ENCODE measurements at places on chromosomes 5 and 9. TPM values are rescaled to one million over a fixed set of nuclear protein-coding genes. Genes with fewer than 3 reads are reported as not detected.

GRCh38 chr9:15136646-15137045, 170.4 kb downstream of the TTC39B start:
- no peak overlapping the region for H3K27ac ChIP-seq
- no peak overlapping the region for H3K4me3 ChIP-seq
- DNase-seq, result no peak
- H3K4me1 ChIP-seq, result no peaks in the 10 kb centered on the region

DNA sequence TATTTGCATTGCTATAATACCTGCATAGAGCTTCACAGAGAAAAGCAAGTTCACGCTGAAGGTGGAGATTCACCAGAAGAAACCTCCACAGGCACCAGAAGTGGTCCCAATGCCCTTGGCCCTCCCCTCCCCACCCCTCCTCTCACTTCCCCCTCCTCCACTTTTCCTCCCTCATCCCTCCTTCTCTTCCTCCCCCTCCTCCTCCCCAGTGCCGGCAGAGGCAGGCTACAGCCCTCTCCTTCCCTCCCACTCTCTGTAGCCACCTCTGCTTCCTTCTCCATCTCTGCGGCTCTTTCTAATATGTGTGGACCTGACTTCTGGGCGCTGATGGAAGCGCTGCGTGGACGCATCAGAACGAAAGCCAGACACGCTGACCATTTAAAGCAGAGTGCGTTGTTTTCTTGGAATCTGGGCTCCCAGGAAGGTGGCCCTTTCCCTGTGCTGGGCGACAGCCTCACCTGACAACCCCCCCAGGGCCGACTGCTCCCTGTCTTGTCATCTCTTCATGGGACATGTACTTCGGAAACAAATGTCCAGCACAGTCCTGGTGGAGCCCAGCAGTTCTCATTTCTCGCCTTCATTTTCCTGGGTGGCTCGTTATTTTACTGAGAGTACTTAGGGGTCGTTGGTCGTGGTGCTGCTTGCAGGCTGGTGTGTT, 29.5 kb downstream of the NDUFS6 start:
- H3K27ac ChIP-seq, result no peak overlapping the region
- H3K4me1 ChIP-seq, result peaks cover 15% of the 10 kb centered on the region
- no peaks in the 10 kb centered on the region for H3K36me3 ChIP-seq
- H3K4me3 ChIP-seq, result no peak overlapping the region
- no peaks in the 10 kb centered on the region for H3K27me3 ChIP-seq

GRCh38 chr9:21709464-21710058, 92.9 kb upstream of the MTAP start:
- H3K27me3 ChIP-seq, result no peaks in the 10 kb centered on the region
- H3K4me3 ChIP-seq, result no peak overlapping the region
- H3K36me3 ChIP-seq, result no peaks in the 10 kb centered on the region
- peak; percentile 79 for DNase-seq

DNA sequence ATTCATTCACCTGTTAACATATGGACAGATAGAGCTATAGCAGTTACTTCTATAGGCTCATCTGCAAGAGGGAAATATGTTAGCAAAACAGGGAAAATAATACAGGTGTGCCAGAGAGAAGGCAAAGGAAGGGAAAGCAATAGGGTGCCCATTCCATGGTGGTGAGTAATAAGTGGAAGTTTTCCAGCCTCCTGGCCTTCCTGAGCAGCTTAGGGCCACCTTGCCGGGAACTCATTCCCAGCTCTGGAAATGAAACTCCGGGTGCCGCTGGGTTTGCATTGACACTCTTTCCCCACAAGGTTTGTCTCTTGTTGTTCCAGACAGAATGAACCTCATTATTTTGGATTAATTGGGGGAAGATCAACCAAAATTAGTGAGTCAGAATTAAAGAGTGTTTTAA, 58.4 kb downstream of the SLC1A3 start:
- no peak overlapping the region for H3K27ac ChIP-seq
- no peak for DNase-seq
- no peaks in the 10 kb centered on the region for H3K36me3 ChIP-seq

DNA sequence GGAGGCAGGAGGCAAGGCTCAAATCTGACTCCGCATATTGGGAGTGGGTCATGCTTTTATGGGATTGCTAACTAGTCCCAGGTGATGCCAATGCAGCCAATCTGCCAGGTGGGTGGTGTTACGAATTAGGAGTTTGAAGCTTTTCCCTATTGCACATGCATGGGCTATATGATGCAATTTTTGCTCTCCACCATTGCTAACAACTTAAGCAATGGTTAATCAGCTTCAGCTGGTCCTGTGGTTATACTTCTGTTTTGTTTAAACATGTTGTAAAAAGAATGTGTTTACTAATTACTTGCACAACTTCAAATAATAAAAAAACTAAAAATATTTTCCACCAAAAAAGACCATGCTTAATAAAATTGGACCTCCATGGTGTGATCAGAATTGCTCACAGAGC, 55.7 kb downstream of the SHC3 start:
- H3K27ac ChIP-seq, result no peak overlapping the region
- no peak for DNase-seq
- H3K27me3 ChIP-seq, result no peaks in the 10 kb centered on the region
- no peak overlapping the region for H3K4me3 ChIP-seq
- H3K4me1 ChIP-seq, result no peaks in the 10 kb centered on the region
- H3K36me3 ChIP-seq, result no peaks in the 10 kb centered on the region

GRCh38 chr9:129554649-129555048, 66.3 kb downstream of the C9orf50 start:
- H3K4me3 ChIP-seq, result no peak overlapping the region
- peaks cover 7% of the 10 kb centered on the region for H3K4me1 ChIP-seq
- H3K36me3 ChIP-seq, result no peaks in the 10 kb centered on the region

DNA sequence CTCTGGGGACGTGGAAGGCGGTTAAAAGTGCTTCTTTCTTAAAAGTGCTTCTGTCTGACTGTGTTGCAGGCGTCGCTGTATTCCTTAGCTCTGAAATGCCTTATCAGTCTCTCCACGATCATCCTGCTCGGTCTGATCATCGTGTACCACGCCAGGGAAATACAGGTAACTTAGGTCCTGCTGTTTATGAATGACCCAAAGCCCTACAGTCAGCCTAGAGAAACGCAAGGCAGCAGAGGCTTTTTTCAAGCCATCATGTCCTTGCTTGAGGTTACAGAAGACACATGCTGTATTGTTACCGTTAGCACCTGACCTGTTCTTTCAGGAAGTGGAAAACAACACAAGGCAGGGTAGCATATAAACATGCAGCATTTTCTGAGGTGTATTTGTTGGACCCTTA, 2.0 kb downstream of the KCNN2 start:
- no peak for DNase-seq

- H3K27me3 ChIP-seq, result no peaks in the 10 kb centered on the region
- no peak for DNase-seq
- H3K27ac ChIP-seq, result no peak overlapping the region
- no peak overlapping the region for H3K4me3 ChIP-seq
Observed at GRCh38 chr5:138011991-138012390, 20.9 kb downstream of the FAM13B start.

DNA sequence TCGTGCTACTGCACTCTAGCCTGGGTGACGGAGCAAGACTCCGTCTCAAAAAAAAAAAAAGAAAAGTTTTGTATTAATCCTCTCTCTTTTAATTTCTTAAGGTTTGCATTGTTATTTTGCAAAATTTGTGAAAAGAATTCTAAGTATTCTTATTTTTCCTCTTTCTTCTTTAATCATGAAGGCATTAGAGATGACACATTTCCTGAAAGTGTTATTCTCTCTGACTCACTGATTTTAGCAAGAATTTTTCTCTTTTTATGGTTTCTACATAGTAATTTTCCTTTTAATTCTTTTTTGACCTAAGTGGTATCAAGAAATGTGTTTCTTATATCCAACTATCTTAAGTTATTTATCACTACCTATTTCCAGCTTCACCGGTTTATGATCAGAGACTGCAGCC, 78.0 kb downstream of the NSUN2 start:
- no peaks in the 10 kb centered on the region for H3K4me1 ChIP-seq
- H3K27ac ChIP-seq, result no peak overlapping the region
- H3K36me3 ChIP-seq, result no peaks in the 10 kb centered on the region
- H3K4me3 ChIP-seq, result no peak overlapping the region
- DNase-seq, result no peak
- no peaks in the 10 kb centered on the region for H3K27me3 ChIP-seq

DNA sequence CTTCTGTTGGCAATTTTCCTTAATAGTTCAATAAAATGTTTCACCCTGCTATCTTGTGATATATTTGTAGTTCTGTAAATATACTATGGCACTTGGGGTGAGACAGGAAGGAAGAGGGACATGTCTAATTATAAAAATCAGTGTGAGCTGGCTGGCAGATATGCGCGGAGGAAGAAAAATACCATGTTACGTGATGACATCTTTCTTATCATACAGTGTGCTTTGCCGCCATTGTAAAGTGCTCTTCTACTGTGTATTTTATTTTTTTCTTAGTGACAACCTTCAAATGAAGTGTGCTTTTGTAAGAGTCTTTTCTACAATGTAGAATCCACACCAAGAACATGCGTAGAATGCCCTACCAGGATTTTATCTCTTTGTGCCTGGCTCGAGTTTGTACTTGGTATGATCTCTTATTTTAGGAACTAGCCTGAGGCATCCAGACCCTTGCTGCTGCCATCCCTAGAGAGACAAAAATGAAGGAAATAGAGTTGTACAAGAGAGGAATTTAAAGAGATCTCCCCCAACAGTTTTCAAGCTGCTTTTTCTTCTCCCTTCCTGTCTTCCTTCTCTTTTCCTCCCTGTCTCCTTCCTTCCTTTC, 46.7 kb upstream of the RIOK2 start:
- no peaks in the 10 kb centered on the region for H3K4me1 ChIP-seq
- H3K4me3 ChIP-seq, result no peak overlapping the region
- no peak for DNase-seq
- H3K36me3 ChIP-seq, result no peaks in the 10 kb centered on the region

DNA sequence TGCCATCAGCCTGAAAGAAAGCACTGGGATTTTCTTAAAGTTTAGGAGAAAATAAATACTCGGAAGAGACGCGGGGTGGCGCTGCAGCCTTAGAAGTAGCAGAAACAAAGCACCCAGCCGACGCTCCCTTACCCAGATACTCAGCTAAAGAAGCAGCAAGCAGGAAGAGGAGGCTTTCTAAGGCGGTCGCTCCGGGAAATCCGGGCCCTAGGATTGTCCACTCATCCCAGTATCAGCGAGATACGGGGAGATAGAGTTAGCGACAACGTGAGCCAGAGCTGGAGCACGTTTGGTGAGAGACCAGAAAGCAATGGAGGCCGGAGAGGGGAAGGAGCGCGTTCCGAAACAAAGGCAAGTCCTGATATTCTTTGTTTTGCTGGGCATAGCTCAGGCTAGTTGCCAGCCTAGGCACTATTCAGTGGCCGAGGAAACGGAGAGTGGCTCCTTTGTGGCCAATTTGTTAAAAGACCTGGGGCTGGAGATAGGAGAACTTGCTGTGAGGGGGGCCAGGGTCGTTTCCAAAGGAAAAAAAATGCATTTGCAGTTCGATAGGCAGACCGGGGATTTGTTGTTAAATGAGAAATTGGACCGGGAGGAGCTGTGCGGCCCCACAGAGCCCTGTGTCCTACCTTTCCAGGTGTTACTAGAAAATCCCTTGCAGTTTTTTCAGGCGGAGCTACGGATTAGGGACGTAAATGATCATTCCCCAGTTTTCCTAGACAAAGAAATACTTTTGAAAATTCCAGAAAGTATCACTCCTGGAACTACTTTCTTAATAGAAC, at the start of gene PCDHB2:
PCDHB2 (plus strand) TSS at position 135 of the 782 bp plus-strand sequence; CDS start at position 311, 176 bp downstream.
- DNase-seq, result no peak
- H3K27me3 ChIP-seq, result peaks cover 10% of the 10 kb centered on the region
- H3K4me3 ChIP-seq, result no peak within 1 kb of the TSS

GRCh38 chr5:22372376-22372775, 480.8 kb downstream of the CDH12 start:
- H3K4me1 ChIP-seq, result no peaks in the 10 kb centered on the region
- H3K36me3 ChIP-seq, result no peaks in the 10 kb centered on the region
- H3K27me3 ChIP-seq, result no peaks in the 10 kb centered on the region
- H3K27ac ChIP-seq, result no peak overlapping the region
- DNase-seq, result no peak
- H3K4me3 ChIP-seq, result no peak overlapping the region

DNA sequence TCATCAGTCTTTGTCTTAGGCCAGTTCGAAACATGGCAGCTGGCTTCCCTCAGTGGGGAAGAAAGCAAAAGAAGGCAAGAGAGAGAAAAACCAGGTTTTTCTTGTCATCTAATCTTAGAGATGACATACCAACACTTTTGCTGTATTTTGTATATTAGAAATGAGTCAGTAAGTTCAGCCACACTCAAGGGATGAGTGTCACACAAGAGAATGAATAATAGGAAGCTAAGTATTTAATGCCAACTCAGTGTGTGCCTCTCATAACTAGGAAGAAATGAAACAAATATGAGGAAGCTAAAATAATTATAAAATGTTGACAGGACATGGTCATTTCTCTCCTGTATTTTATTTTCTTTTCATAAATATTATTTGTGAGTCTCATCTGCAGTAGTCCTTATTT, 65.3 kb downstream of the CDH12 start:
- no peaks in the 10 kb centered on the region for H3K36me3 ChIP-seq
- DNase-seq, result no peak
- H3K27me3 ChIP-seq, result no peaks in the 10 kb centered on the region
- no peak overlapping the region for H3K4me3 ChIP-seq
- H3K27ac ChIP-seq, result no peak overlapping the region
- no peaks in the 10 kb centered on the region for H3K4me1 ChIP-seq

- H3K4me3 ChIP-seq, result no peak overlapping the region
- no peak for DNase-seq
- H3K27ac ChIP-seq, result no peak overlapping the region
- H3K27me3 ChIP-seq, result no peaks in the 10 kb centered on the region
Observed at GRCh38 chr5:55599148-55600050, 64.6 kb upstream of the PLPP1 start.

DNA sequence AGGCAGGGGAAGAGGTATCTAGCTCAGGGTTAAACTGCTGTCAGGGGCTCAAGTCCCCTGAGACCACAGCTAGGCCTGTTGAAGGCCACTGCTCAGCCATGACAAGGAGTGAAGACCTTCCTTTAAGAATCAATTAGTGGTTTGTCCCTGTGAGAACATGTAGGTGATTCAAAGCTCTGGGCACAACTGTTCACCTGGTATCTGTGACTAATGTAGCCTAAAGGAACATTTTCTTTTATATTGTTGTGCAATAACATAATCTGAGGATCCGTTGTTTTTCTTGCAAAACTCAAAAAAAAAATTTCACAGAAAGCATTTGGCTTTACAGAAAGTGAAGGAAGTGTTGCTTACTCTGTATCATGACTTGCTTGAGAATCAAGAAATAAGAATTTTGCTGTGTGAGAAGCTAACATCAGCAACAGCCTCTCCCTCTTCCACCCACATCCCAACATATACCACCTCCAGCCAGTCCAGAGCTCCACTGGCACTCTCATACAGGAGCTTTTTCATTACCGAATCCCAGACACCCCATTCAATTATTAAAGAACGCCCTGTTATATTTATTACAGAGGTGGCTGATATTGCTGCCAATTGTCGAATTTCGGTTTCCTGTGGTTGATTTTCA, 807.0 kb downstream of the TLE4 start:
- no peaks in the 10 kb centered on the region for H3K27me3 ChIP-seq
- no peaks in the 10 kb centered on the region for H3K4me1 ChIP-seq
- DNase-seq, result no peak
- no peaks in the 10 kb centered on the region for H3K36me3 ChIP-seq

GRCh38 chr5:34464829-34465228, 191.3 kb upstream of the RAI14 start:
- H3K36me3 ChIP-seq, result no peaks in the 10 kb centered on the region
- DNase-seq, result no peak
- no peaks in the 10 kb centered on the region for H3K4me1 ChIP-seq
- no peaks in the 10 kb centered on the region for H3K27me3 ChIP-seq
- no peak overlapping the region for H3K27ac ChIP-seq
- H3K4me3 ChIP-seq, result no peak overlapping the region

GRCh38 chr5:138606378-138607064, 31.3 kb upstream of the HSPA9 start:
- no peak overlapping the region for H3K4me3 ChIP-seq
- no peak overlapping the region for H3K27ac ChIP-seq
- peaks cover 17% of the 10 kb centered on the region for H3K4me1 ChIP-seq

RFESD gene
- 0.96 TPM for total RNA-seq

ANKRD34B gene
- total RNA-seq, result not detected

TEK gene
- not detected for total RNA-seq

IFNK gene
- not detected for total RNA-seq

SLC1A1 gene
- not detected for total RNA-seq

LCN9 gene
- not detected for total RNA-seq
